NCI-H1930 (cell line): ENCODE measurements at places on chromosomes 6 and 20.
A peak's percentile ranks its signal among the peaks of the same experiment; 100 is the strongest.

DNA sequence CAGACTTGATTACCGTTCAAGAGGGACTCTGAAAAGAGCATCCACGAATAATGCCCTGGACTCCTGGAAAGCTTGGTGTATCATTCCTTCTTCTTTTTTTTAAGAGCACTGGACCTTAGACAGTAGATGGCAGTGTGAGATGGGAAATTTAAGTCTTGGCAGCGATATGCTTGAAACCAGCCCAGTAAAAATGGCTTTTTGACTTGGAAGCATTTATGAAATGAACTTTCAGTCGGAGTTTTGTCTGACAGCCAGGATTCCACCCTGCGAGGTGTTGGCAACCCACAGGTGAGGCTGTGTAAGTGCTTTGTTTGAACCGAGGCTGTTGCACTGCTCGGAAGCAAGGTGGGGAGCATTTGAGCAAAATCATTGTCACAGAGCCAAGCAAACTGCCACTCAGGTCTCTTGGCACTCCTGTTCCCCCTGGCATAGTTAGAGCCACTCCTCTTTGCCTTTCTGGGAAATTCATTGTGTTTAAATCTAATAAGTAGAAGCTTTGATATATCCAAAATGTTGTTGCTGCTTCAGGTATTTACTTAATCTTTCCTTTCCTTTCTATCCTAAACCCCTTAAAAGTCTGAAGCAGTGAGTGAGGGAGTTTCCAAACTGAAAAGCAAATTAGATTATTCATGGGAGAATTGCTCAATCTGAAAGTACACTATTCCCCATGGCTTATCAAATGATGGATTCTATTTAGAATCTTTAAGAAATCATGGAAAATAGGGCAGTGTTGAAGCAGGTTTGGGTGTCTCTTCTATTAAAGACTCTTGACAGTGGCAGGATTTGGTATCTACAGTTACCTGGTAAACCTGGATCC is 272.8 kb upstream of the SLC35B3 start:
- DNase-seq, result peak; percentile 29

GRCh38 chr6:142446168-142446567 is 144.4 kb downstream of the ADGRG6 start:
- DNase-seq, result no peak

DNA sequence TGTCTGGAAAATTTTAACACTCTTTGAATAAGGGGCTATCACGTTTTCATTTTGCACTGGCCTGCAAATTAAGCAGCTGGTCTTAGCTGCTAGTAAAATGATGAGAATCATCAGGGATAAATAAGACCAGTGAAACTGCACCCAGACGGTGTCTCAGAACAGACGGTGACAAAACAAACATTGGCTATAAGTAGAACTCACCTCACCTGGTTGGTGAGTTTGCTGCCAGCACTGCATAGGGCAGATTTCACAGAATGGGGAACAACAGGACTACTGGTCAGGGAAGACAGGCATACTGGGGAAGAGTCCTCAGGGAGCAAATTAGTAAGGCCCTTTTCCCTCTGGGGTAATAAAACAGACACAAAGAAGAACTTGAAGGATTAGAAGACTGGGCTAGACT is 175.9 kb upstream of the CITED2 start:
- DNase-seq, result no peak

DNA sequence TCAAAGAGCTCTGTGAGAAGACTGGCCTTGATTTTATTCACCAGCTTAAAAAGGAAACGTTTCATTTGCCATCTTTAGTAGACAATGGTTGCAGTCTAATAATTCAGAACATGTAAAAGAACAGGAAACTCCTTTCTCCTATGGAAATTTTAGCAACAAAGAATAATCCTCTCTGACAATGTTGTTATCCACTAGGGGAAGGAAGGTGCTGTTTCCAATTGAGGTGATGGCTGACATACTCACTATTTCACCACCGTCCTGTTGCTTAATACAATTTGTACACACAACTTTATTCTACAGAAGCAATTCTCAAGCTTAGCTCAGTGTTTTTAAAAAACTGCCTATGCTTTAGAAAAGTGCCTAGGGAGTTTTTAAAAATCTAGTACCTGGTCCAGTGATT is 192.7 kb downstream of the ARHGAP18 start:
- DNase-seq, result no peak

- DNase-seq, result no peak
Observed at GRCh38 chr6:117345292-117345610, 79.9 kb downstream of the VGLL2 start.

DNA sequence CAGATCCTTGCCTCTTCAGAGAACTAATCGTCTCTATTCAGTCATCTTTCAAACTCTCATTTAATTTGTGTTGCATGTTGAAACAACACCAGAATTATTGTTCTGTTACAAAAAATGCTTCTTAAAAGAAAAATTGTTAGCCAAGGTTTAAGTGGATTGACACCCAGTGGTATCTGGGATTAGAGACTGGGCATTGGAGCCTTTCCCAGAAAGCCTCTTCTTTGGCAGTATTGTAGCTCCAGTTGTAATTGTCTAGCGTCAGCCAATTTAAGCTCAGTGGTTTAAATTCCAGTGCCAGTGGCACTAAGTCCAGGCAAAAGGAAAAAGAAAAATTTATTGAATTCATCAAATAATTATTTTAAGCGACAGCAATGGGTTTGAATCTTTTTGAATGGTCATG is 801 bp downstream of the CCDC28A start:
- no peak for DNase-seq

DNA sequence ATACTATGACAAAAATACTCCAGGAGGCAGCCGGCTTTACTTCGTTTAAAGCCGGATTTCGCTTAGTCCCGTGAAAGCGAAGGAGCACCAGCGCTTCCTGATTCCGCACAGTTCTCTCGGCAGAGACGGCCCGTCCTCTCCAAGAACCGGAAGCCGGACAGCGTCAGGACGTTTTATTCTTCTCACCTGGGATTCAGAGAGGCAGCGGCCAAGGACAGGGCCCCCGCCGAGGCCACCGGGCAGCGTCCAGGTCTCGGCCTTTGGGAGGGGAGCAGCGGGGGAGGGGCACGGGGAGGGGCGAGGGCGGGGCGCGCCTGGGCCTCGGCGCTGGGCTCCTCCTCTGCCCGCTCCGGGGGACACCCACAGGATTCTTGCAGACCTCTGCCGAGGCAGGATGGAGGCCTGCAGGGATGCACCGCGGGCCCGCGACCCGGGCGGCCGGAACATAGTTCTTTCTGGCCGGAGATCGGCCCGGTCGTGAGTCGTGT is 2.8 kb upstream of the DIDO1 start:
- no peak for DNase-seq

DNA sequence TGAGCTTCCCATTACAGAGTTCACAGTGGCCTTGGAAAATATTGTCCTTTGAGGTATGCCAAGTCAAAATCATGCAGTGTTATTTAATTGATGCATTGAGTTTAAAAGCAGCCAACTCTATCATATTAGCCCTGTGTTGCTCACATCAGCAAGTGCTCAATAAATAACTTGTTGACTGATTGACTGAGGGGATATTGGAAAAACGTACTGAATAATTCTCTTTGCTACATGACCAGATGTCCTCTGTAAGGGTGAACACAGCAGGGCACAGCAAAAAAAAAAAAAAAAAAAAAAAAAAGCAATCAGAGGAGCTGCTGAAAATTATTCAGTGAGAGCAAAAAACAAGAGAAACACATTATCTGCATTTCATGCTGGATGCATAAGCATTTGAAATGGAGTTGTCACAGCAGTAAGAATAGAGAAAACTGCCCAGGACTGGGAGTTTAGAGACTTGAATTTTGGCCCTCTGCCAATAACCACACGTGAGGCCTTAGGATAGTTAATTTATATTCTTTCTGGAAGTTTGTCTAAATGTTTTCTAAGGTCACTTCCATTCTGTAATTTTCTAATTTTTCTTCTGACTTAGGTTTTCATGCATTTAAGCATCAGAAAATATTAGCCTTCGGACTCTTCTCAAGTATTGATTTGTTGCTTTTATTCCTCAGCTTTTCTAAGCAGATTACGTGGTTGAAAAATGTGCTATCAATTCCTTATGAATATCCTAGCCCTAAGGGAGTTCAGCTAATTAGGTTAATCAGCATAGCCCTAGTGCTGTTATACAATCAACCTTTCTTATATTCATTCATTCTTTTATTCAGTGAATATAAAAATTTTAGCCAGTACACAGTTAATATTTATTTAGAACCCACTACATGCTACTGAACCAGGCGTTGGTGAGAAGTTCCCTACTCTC is 246.8 kb upstream of the STXBP5 start:
- DNase-seq, result no peak

GRCh38 chr6:157997893-157998608 is 16.4 kb downstream of the SYNJ2 start:
- no peak for DNase-seq
